Activated CD4-positive, alpha-beta T cell treated with anti-CD3 and anti-CD28 coated beads, Interleukin-10, Interleukin-2, amounts not matched to agents 100 ng/mL and 50 ng/mL, durations not matched to agents 16 hours and 8 hours (primary cell): ENCODE measurements at places on chromosomes 12 and 14.

GRCh38 chr12:71671816-71672215, 7.7 kb downstream of the THAP2 start:
- DNase-seq = no peak

- DNase-seq = no peak
Observed at GRCh38 chr12:101441461-101442224, 33.5 kb upstream of the SPIC start.

GRCh38 chr12:102421802-102422583, 58.4 kb downstream of the IGF1 start:
- DNase-seq = peak; percentile 63

- DNase-seq = no peak
Observed at GRCh38 chr12:124661341-124661740, 93.9 kb upstream of the NCOR2 start.

- no peak for DNase-seq
Observed at GRCh38 chr12:120412421-120412820, 25.5 kb upstream of the COX6A1 start.

DNA sequence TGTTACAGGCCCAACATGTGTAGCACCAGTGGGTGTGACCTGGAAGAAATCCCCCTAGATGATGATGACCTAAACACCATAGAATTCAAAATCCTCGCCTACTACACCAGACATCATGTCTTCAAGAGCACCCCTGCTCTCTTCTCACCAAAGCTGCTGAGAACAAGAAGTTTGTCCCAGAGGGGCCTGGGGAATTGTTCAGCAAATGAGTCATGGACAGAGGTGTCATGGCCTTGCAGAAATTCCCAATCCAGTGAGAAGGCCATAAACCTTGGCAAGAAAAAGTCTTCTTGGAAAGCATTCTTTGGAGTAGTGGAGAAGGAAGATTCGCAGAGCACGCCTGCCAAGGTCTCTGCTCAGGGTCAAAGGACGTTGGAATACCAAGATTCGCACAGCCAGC, 8.6 kb downstream of the BCL2L14 start:
- DNase-seq = no peak

- DNase-seq = no peak
Observed at GRCh38 chr12:77891518-77892147, 60.9 kb downstream of the NAV3 start.

- no peak for DNase-seq
Observed at GRCh38 chr14:37202265-37202664, 4.5 kb downstream of the MIPOL1 start.

GRCh38 chr12:42237853-42238239, 202 bp downstream of the YAF2 start:
- no peak for DNase-seq

- no peak for DNase-seq
Observed at GRCh38 chr12:94318181-94318580, 141.5 kb downstream of the CEP83 start.

DNA sequence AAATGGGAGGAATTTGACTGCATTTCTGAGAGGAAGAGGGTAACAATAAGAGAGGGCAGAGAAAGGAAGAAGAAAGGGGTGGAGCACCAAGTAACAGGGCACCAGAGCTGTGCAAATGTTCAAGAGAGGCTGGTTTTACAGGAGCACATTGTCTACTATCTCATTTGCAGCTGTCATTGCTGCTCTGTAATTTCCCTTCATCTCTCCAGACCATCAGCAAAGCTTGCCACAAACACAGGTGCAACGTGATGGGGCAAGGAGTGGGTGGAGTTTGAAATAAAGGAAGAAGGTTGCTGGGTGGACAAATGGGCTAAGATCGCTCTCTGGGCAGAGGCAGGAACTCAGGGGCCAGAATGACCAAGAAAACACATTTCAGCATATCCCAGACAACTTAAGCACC, 47.9 kb upstream of the PLEKHG6 start:
- no peak for DNase-seq

- no peak for DNase-seq
Observed at GRCh38 chr12:84165998-84166571, 746.5 kb downstream of the SLC6A15 start.

DNA sequence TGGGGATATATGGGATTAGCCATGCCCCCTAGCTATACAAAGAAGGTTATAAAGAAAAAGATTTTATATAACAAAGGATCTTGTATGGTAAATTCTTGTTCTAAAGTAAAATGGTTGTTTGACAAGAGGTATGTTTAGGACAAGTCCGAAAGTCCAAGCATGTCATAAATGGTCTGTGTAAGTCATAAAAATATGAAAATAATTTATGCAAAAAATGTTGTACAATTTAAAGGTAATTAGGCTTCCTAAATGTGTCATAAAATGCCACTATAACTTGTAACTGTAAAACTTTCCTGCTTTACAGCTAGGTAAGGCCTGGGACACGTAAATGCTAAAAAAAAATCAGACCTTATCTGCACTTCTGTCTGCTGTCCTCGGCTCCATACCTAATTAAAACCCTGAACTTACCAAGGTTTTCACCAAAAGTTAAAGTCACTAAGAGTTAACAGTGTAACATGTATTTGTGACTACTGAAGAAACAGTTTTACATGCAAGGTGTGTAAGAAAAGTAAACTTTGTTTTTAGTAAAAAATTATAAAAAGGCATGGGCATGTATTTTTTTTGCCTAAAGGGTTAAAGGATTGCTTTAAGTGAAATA, 110.0 kb upstream of the RESF1 start:
- no peak for DNase-seq

GRCh38 chr14:91732859-91733477, 1.1 kb upstream of the CATSPERB start:
- DNase-seq = no peak

- no peak for DNase-seq
Observed at GRCh38 chr14:35072226-35072625, 26.2 kb downstream of the FAM177A1 start.

DNA sequence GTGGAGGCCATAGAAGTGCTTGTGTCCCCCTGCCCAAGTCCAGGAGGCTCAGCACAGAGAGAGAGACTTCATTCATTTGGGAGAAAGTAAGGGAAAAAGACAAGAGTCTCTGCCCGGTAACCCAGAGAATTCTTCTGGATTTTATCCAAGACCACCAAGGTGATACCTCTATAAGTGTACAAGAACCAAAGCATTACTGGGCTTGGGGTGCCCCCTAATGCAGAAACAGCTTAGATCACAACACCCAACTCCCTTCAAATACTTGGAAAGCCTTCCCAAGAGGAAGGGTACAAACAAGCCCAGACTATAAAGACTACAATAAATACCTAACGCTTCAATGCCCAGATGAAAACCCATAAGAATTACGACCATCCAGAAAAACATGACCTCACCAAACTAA, 119.7 kb upstream of the PDE3A start:
- no peak for DNase-seq

GRCh38 chr14:51081209-51081608, 13.7 kb downstream of the TRIM9 start:
- no peak for DNase-seq

GRCh38 chr14:66634876-66635275, 126.9 kb downstream of the GPHN start:
- no peak for DNase-seq

DNA sequence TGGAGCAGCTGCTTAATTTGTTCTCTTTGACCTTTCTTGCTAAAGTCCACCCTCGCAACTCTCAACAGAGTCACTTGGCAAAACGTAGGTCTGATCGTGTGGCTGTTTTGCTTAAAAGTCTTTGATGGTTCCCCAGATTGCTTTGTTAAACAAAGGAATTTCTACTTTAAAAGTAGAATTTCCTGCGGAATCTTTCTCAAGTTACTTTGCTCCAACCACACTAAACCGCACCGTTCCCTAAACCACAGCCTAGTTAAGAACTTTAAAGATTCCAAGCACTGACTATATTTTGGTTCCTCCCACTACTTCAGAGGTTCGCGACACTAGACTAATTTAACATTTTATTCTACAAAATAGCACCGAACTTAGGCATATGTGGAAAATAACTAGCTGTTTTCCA, 114.8 kb upstream of the FGD4 start:
- no peak for DNase-seq
